ENCODE measurements at places on chromosomes 3 and 15. TPM values are rescaled to one million over a fixed set of nuclear protein-coding genes. Genes with fewer than 3 reads are reported as not detected.

GRCh38 chr15:49015896-49016295 lies 30.4 kb downstream of the SECISBP2L start:
- DNase-seq, result no peak

DNA sequence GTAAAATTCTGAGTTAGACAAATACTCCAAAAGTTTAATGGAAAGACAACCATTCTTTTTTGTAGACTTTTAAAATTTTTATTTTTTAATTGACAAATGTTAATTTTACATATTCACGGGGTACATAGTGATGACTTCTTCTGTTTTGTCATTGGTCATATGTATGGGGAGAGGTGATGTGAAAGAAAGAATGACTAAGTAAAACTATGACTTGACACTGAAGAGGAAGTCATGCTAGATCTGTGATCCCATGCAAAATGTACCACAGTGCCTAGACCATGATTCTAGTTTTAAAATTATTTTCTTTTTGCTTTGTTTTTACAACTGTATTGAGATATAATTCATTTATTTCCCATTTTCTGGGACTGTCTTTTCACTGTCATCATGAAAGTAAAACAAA lies 281.6 kb downstream of the MBNL1 start:
- no peak for DNase-seq

- no peak for DNase-seq
Measured at GRCh38 chr15:95604634-95605036, 725.9 kb upstream of the NR2F2 start.

- DNase-seq, result no peak
Measured at GRCh38 chr3:8355346-8355745, 146.3 kb upstream of the LMCD1 start.

The CTXND1 gene
- 12.3 TPM for polyA plus RNA-seq

The DNAH12 gene
- 1.9 TPM for polyA plus RNA-seq

DNA sequence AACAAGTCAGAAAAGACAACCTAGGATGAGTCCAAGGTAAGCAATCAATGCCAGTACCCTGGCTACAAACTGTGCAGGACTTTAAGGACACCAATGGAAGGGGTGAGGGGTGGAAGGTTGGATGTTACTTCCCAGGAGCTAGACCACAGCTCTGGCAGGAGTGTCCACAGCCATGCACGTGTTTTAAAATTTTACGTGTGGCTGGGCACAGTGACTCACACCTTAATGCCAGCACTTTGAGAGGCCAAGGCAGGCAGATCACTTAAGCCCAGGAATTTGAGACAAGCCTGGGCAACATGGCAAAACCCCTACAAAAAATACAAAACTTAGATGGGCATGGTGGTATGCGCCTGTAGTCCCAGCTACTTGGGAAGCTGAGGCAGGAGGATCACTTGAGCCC lies 14.7 kb upstream of the HDC start:
- no peak for DNase-seq

DNA sequence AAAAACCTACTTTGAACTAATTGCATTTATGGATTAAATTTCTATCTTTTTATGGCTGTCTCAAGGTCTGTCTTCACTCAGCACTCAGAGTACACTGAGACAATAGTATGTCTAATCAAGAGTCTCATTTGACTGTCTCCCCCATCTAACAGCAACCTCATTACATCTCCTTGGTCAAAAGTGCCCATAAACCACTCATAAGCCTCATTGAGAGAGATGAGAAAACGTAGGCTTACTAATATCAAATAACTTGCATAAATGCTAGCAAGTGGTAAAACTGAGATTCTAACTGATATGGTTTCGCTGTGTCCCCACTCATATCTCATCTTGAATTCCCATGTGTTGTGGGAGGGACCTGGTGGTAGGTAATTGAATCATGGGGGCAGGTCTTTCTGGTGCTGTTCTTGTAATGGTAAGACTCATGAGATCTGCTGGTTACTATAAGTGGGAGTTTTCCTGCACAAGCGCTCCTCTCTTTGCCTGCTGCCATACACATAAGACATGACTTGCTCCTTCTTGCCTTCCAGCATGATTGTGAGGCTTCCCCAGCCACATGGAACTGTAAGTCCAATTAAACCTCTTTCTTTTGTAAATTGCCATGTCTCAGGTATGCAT lies 113.9 kb downstream of the TFDP2 start:
- no peak for DNase-seq

The WDR49 gene
- 2.7 TPM for polyA plus RNA-seq

The SLC25A26 gene
- polyA plus RNA-seq, result 27.0 TPM

Data from left renal cortex interstitium (tissue), 4 donors.